ENCODE measurements at places on chromosomes 13 and 19.

DNA sequence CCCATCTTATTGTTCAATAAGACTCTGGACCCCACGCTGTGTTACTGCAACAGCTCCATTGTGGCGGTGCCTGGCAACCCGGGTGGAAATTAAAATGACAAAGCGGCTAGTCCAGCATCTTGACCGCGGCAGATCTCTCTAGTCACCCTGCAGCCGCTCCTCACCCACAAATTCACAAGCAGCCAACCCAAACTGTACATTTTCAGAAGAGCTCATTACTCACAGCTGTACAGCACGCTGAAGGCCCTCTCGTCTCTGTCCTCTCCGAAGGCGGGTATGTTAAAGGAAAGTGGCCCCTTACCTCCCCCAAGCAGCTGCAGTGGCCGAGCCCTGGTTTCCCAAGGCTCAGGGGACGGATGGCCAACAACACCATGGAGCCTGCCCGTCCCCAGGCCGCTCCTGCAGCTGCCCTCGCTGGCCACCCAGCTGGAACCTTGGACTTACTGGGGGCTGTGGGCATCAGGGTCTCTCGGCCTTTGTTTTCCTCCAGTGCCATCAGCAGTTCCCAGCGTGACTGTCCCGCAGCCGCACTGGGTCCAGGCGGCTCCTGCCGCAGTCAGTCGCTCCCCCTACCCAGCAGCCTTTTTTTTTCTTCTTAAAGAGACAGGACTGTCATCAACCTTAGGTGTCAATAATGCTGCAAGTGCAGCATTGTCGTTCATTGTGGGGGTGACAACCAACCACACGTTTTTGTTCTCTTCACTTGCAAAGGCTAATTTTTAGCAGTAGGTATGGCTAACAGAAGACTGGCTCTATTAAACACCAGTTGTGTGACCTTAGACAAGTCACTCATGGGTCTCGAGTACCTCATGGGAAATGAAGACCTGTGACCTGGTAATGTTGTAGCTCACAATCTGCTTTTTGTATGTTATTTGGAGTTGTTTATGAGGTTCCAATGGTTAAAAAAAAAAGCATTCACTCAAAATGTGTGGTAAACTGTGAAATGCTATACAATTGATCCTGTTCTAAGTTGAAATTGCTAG, at the start of gene SACS:
SACS (minus strand) TSS at position 532 of the 983 bp plus-strand sequence. CDS start 22,463 bp downstream, outside the sequence.
- no peak for DNase-seq

- DNase-seq = no peak
Measured at GRCh38 chr13:102901615-102902305, 55.9 kb downstream of the ERCC5 start.

DNA sequence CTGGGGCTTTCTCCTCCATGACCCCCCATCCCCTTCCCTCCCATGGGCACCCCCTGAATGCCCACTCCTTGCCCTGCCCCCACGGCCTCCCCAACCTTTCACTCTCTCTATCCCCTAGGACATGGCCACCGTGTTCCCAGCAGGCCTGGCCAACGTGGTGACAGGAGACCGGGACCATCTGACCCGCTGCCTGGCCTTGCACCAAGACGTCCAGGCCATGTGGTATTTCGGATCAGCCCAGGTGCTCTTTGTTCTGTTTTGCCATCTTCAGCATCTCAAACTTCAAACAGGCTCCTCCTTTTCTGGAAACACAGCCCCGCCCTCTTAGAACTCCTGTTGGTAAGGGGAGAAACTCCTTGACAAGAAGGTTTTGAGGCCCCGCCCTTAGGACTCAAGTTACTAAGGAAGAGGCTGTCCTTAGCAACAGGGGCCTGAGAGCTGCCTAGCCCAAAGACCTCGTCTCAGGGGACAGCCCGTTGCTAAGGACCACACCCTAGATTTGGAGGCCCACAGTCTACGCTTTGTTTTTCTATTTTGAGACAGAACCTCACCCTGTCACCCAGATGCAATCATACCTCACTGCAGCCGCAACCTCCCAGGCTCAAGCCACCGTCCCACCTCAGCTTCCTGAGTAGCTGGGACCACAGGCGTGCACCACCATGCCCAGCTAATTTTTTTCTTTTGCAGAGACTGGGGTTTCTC, 5.1 kb upstream of the FLT3LG start:
- peak; percentile 84 for DNase-seq

DNA sequence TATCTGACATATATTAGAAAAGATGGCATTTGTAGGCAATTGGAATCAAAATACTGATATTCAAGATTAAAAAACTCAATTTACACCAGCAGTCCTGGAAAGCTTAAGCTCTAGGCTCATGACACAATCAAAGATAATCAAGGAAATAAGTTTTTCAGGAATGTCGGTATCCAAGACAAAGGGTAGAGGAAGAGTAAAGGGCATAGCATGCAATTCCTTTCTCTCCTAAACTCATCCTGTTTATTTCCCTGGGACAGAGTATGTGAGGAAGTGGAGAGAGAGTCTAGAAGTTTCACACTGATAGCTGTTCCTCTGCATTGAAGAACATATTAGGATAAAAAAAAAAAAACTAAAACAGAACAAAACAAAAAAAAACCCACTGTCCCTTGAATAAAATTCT, 2452.1 kb downstream of the PCDH9 start:
- DNase-seq = no peak

GRCh38 chr19:38394488-38394887, 6.0 kb downstream of the SPRED3 start:
- DNase-seq = peak; percentile 89

- DNase-seq = no peak
Measured at GRCh38 chr13:91242652-91243051, 104.8 kb upstream of the MIR17HG start.

DNA sequence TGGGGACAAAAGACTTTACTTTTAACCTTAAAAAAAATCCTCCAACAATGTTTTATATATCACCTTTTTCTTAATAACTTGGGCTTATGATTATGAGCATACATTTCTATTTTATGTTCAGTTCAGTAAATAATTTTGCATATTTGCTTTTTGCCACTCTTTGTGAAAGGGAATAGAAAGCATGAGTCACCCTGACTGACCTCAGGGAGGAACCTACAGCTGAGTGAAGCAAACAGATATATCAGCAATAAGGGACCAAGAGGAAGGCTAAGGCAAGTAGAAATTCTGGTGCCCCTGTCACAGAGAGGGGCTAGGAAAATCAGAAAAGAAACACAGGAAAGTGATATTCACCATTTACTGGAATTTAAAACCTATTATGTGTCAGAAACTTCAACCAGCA, 37.2 kb upstream of the SOHLH2 start:
- DNase-seq = no peak

- DNase-seq = no peak
Measured at GRCh38 chr19:38253788-38254187, 2.4 kb downstream of the PPP1R14A start.

GRCh38 chr19:17406887-17407196, 1.4 kb upstream of the BST2 start:
- DNase-seq = no peak

- DNase-seq = peak; percentile 20
Measured at GRCh38 chr13:80979035-80979641, 638.2 kb upstream of the SPRY2 start.

GRCh38 chr13:24650161-24650560, 30.0 kb upstream of the ATP12A start:
- DNase-seq = no peak

DNA sequence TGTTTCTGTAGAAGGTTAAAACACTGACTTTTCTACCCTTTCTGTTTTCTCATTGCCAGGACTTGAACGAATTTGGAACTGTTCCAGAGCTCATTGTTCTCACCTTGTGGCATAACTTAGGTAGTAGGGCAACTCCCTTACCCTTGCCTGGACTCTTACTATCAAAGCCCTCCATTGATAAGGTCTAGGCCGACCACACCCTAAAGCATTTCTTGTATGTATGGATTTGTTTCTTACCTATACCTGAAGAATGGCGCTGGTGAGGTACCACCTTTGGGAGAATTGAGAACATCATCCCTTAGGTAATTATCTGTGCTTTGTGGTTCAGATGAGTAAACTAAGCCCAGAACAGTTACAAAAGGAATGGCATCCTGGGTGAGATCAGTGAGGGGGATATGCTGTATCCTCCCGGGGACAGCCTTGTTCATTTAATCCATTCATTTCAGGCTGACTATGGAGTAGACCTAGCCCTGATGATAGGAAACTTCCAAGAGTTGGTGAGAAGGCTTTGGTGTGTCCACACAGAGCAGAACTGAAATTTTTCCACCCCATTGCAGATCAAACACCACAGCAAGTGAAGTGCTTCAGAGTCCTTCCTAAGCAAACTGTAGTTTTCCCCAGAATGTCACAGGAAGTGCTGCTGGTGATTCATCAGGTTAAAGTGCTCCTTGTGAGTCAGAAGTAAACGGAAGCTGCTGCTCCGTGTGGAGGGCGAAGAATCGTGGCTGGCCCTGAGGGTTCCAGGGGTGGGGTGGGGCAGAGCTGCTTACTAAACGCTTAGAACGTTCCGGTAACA, 113.0 kb downstream of the TEX26 start:
- peak; percentile 87 for DNase-seq

DNA sequence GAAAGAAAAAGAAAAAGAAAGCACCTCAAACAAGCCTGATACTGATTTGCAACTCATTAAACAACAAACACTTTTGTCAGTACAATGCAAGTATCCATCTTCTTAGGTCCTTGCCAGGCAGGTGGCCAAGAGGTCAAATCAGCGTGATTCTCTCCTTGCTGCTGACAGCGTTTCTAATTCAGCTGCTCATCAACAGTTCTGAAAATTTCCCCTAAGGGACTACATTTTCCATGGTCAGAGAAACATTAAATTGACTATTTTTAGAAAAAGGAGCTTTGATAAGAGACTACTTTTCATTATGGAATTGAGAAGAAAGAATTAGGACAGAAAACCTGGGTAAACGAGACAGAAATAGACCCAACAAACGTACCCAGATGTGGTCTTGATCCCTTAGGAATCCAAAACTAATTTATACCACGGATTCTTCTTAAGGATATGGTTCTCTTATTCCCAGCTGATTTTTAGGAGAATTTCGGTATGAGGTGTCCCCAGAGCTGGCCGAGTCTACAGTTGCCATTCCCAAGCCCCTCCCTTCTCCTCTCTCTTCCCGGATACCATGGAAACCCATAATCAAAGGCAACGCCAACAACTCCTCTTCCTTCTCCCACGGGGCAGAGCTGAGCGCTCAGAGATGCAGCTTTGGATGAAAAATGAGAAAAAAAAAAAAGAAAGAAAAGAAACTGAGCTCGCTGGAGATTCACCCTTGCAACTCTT, 29.5 kb upstream of the CEBPG start:
- no peak for DNase-seq

- no peak for DNase-seq
Measured at GRCh38 chr13:51620165-51620983, 36.1 kb downstream of the WDFY2 start.

DNA sequence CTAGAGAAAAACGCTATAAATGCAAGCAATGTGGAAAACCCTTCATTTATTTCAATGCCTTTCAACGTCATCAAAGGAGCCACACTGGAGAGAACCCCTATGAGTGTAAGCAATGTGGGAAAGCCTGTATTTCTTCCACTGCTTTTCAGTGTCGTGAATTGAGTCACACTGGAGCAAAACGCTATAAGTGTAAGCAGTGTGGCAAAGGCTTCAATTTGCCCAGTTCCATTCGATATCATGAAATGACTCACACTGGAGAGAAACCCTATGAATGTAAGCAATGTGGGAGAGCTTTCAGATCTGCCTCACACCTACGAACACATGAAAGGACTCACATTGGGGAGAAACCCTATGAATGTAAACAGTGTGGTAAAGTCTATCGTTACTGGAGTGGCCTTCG, 27.4 kb downstream of the ZNF20 start:
- peak; percentile 36 for DNase-seq

GRCh38 chr13:40132249-40132648, 476.8 kb downstream of the COG6 start:
- peak; percentile 41 for DNase-seq

- no peak for DNase-seq
Measured at GRCh38 chr19:35223084-35223790, 5.3 kb downstream of the FAM187B start.

Data from stimulated activated CD4-positive, alpha-beta T cell treated with anti-CD3 and anti-CD28 coated beads, Interleukin-15, amount 100 ng/mL, for 24 hours (primary cell).